Kidney (tissue), 22 donors: ENCODE measurements at places on chromosomes 5 and 9. TPM values are rescaled to one million over a fixed set of nuclear protein-coding genes. Genes with fewer than 3 reads are reported as not detected.

The SLC34A3 gene
- 0.13 TPM for total RNA-seq

The LCP2 gene
- total RNA-seq: 48.8 TPM

- H3K27ac ChIP-seq: no peak overlapping the region
- no peaks in the 10 kb centered on the region for H3K36me3 ChIP-seq
- DNase-seq: no peak
- no peak overlapping the region for H3K4me3 ChIP-seq
- H3K4me1 ChIP-seq: no peaks in the 10 kb centered on the region
- no peaks in the 10 kb centered on the region for H3K27me3 ChIP-seq
Observed at GRCh38 chr9:2229109-2229721, 214.1 kb downstream of the SMARCA2 start.

GRCh38 chr5:89849830-89850512 lies 559.6 kb downstream of the CETN3 start:
- H3K4me1 ChIP-seq: no peaks in the 10 kb centered on the region
- no peak overlapping the region for H3K4me3 ChIP-seq
- no peaks in the 10 kb centered on the region for H3K36me3 ChIP-seq
- no peak for DNase-seq
- no peak overlapping the region for H3K27ac ChIP-seq

DNA sequence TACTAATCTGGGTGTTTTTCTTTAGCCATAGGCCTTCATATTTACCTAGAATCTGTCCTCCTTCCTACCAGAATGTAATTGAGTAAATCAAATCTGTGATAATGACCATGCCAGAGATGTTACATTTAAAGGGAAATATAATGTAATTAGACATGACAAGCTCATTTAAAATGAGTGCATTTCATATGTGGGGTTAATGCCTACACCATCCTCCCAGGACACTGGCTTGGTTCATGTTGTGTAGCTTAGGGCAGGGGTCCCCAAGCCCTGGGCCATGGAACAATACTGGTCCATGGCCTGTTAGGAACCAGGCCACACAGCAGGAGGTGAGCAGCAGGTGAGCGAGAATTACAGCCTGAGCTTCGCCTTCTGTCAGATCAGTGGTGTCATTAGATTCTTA lies 276.9 kb upstream of the DAP start:
- no peaks in the 10 kb centered on the region for H3K36me3 ChIP-seq
- no peak overlapping the region for H3K27ac ChIP-seq
- H3K4me3 ChIP-seq: no peak overlapping the region

The SAXO1 gene
- 0.35 TPM for total RNA-seq

- no peaks in the 10 kb centered on the region for H3K36me3 ChIP-seq
- no peak overlapping the region for H3K4me3 ChIP-seq
- H3K27me3 ChIP-seq: no peaks in the 10 kb centered on the region
Observed at GRCh38 chr9:32395510-32396216, 11.2 kb downstream of the ACO1 start.

The SLC6A3 gene
- total RNA-seq: 0.54 TPM

DNA sequence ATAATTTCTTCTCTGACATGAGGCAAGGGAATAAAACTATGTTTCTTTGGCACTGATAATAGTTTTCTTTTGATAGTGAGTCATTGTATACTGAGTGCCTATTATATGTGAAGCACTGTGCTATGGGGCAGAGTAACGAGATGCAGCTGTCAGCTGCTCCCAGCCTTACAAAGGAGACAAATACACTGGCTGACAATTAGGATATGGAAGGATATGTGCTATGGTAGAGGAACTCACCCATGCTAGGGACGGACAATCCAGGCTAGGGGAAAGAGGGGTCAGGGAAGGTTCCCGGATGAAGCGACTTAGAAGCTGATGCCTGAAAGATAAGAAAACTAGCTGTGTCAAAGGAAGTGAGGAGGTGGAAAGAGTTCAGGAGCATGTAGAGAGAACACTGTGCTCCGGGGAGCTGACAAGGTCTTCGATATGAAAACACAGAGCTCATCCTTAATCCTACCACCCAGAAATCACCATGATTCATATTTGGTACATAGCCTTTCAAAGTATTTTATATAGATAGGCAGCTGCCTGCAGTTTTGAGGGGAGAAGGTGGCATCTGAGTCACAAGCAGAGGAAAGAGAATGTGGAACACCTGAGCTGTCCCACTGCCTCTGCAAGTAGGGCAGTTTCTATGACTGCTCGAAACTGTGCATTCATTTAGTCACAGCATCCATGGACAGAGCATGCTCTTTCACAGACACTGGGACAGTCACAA lies 12.1 kb downstream of the BSPRY start:
- no peaks in the 10 kb centered on the region for H3K27me3 ChIP-seq
- no peak for DNase-seq
- H3K4me1 ChIP-seq: peaks cover 2% of the 10 kb centered on the region

- no peak for DNase-seq
- H3K4me3 ChIP-seq: no peak overlapping the region
- H3K36me3 ChIP-seq: no peaks in the 10 kb centered on the region
- peak overlapping the region; percentile 88 for H3K27ac ChIP-seq
Observed at GRCh38 chr9:136657974-136658848, 4.5 kb upstream of the EGFL7 start.

DNA sequence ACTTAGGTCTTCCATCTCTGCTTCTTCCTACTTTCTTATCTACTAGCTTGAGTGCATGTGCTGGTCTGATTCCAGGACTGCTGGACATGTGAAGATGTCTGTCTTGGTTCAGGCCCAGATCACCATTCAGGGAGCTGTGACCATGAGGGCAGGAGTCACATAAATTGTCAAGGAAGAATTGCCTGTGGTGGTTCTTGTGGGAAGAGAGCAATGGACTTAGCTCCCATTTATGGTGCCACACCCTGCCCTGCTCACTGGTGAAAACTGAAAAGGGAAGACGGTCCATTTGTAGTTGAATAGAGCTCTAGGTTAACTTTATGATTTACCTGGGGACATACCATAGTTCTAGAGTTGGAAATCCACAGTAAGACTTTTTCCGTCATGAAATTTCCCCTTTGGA lies 244.3 kb upstream of the ZNF608 start:
- DNase-seq: no peak
- no peaks in the 10 kb centered on the region for H3K4me1 ChIP-seq

GRCh38 chr9:21029661-21030060 lies 1.8 kb downstream of the HACD4 start:
- H3K27me3 ChIP-seq: no peaks in the 10 kb centered on the region
- no peak for DNase-seq
- H3K4me3 ChIP-seq: no peak overlapping the region
- H3K4me1 ChIP-seq: no peaks in the 10 kb centered on the region
- H3K36me3 ChIP-seq: no peaks in the 10 kb centered on the region

- no peaks in the 10 kb centered on the region for H3K36me3 ChIP-seq
- H3K27me3 ChIP-seq: no peaks in the 10 kb centered on the region
- no peak overlapping the region for H3K4me3 ChIP-seq
- no peaks in the 10 kb centered on the region for H3K4me1 ChIP-seq
Observed at GRCh38 chr5:9789777-9790176, 159.6 kb upstream of the TAS2R1 start.

DNA sequence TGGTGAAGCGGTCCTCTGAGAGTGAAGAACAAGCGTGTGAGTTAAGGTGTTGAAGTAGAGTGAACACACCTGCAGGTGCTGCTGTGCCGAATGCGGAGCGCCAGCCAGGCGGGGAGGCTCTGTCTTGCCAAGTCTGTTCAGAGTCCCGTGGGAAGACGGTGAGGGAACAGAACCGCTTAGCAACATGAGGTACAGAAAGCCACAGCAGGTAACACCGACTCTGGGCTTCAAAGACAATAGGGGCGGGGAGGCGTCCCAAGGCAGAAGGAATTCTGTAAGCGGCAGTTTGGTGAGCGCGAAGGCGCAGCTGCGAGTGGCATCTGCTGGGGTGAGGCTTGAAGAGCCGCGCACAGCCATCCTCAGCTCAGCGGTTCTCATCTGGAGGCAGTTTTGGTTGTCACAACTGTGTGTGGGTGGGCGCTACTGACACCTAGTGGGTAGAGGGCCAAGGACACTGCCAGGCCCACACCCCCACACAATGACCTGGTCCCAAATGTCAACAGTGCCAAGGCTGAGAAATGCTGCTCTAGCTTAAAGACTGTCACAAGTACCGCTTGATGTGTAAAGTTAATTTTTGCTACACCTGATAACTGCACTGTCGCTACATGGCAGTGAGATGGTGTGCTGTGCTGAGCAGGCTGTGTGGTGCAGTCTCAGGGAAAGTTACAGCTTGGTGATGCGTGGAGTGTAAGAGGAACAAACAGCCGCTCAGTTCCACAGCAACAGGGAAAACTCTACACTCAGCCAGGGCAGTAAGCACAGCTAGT lies 67.4 kb upstream of the TBC1D9B start:
- no peaks in the 10 kb centered on the region for H3K27me3 ChIP-seq
- no peaks in the 10 kb centered on the region for H3K4me1 ChIP-seq
- H3K4me3 ChIP-seq: no peak overlapping the region

The FPGS gene
- 77.2 TPM for total RNA-seq

- H3K4me3 ChIP-seq: no peak overlapping the region
- H3K27ac ChIP-seq: no peak overlapping the region
- no peaks in the 10 kb centered on the region for H3K4me1 ChIP-seq
- peaks cover 4% of the 10 kb centered on the region for H3K36me3 ChIP-seq
Observed at GRCh38 chr5:103036601-103037000, 83.3 kb downstream of the GIN1 start.

The PROB1 gene
- 3.8 TPM for total RNA-seq

GRCh38 chr5:58107704-58108103 lies 352.2 kb downstream of the PLK2 start:
- no peak overlapping the region for H3K4me3 ChIP-seq
- H3K27ac ChIP-seq: no peak overlapping the region
- H3K27me3 ChIP-seq: no peaks in the 10 kb centered on the region
- H3K4me1 ChIP-seq: no peaks in the 10 kb centered on the region
- no peaks in the 10 kb centered on the region for H3K36me3 ChIP-seq
- no peak for DNase-seq

The FOXD4L6 gene
- not detected for total RNA-seq

The ANGPTL2 gene
- 12.4 TPM for total RNA-seq

The SLC6A7 gene
- total RNA-seq: not detected

The SLF1 gene
- 4.5 TPM for total RNA-seq

DNA sequence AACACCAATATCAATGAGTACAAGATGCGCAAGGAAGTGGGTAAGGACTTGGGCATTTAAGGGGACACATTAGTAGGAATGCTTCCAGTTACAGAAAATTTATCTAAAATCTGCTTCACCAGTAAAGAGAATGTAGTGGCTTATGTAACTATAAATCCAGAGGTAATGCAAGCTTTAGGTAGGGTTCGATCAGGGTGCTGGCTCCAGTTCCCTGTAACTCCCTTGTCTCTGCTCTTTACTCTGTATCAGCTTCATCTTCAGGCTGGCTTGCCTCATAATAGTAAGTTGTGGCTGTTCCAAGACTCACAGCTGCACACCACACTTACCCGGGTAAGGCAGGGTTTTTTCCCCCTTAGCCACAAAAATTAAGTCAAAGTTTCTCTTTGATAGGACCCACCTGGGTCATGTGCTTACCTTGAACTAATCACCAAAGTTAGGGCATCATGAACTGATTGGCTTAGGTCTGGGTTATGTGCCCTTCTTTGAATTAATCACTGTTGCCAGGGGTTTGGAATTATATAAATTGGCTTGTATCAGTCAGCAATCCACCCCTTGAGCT lies 35.5 kb downstream of the ARHGEF37 start:
- no peak overlapping the region for H3K27ac ChIP-seq
- no peak overlapping the region for H3K4me3 ChIP-seq
- no peak for DNase-seq
- H3K36me3 ChIP-seq: no peaks in the 10 kb centered on the region

- H3K27me3 ChIP-seq: no peaks in the 10 kb centered on the region
- peak; percentile 38 for DNase-seq
- H3K4me1 ChIP-seq: no peaks in the 10 kb centered on the region
Observed at GRCh38 chr9:114339130-114339908, 9.7 kb downstream of the ORM2 start.

- peaks cover 2% of the 10 kb centered on the region for H3K36me3 ChIP-seq
- no peak overlapping the region for H3K4me3 ChIP-seq
- H3K4me1 ChIP-seq: no peaks in the 10 kb centered on the region
- no peaks in the 10 kb centered on the region for H3K27me3 ChIP-seq
Observed at GRCh38 chr9:125462861-125463291, 201.2 kb downstream of the GAPVD1 start.

GRCh38 chr9:97543561-97543960 lies 42.1 kb downstream of the TMOD1 start:
- no peak for DNase-seq
- no peak overlapping the region for H3K4me3 ChIP-seq
- H3K4me1 ChIP-seq: no peaks in the 10 kb centered on the region
- H3K36me3 ChIP-seq: no peaks in the 10 kb centered on the region
- H3K27ac ChIP-seq: no peak overlapping the region
- no peaks in the 10 kb centered on the region for H3K27me3 ChIP-seq

The BTNL3 gene
- not detected for total RNA-seq

DNA sequence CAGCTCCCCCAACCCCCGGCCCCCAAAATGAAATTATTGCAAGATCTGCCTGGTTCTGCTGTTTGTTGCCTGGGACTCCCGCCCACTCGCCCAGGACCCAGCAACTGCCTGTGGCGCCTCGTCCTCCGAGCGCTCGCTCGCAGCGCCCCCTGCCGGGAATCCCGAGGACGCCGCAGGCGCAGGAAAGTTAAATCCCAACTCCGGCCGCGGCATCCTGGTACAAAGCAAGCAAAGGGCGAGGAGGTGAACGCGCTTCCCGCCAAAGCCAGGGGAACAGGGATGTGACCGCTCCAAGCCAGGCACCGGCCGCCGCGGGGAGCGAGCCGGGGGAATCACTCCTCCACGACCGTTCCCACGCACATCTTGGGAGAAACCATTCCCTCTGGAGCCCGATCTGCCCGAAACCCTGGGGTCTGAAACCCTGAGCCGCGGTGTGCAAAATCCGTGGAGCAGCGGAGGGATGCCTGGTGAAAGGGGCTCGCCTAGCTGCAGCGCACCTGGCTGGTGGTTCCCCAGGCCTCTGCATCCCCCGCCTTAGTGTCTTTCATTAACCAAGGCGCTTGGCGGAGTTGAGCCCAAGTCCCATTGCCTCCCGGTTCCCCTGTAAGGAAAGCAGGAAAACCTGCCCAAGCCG lies 1.3 kb downstream of the SEMA5A start:
- H3K4me1 ChIP-seq: no peaks in the 10 kb centered on the region
- H3K27me3 ChIP-seq: no peaks in the 10 kb centered on the region
- no peaks in the 10 kb centered on the region for H3K36me3 ChIP-seq
- peak overlapping the region; percentile 59 for H3K27ac ChIP-seq
- H3K4me3 ChIP-seq: peak overlapping the region; percentile 76
- peak; percentile 91 for DNase-seq

The HDHD3 gene
- 29.8 TPM for total RNA-seq

The UNC13B gene
- total RNA-seq: 43.6 TPM

DNA sequence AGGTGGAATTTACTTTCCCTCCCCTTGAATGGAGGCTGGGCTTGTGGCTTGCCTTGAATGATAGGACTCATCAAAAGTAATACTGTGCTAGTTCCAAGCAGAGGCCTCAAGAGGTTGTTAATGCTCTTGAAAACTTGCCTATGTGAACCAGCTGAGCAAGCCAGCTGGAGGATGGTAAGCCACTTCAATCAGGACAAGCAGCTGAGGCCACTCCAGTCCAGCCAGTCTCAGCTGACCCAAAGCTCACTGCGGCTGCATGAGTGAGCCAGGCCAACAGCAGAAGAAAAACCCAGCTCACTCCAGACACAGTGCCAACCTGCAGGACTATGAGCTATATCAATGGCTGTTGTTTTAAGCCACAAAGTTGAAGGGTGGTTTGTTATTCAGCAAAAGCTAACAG lies 182.8 kb downstream of the MCTP1 start:
- no peak for DNase-seq
- H3K4me3 ChIP-seq: no peak overlapping the region
- H3K4me1 ChIP-seq: no peaks in the 10 kb centered on the region
- H3K36me3 ChIP-seq: no peaks in the 10 kb centered on the region
- no peaks in the 10 kb centered on the region for H3K27me3 ChIP-seq

GRCh38 chr9:29556317-29556716 lies 1983.0 kb upstream of the C9orf72 start:
- no peak overlapping the region for H3K27ac ChIP-seq
- H3K4me3 ChIP-seq: no peak overlapping the region
- DNase-seq: no peak
- no peaks in the 10 kb centered on the region for H3K4me1 ChIP-seq
- H3K36me3 ChIP-seq: no peaks in the 10 kb centered on the region
